ENCODE measurements at places on chromosomes 1 and 21. TPM values are rescaled to one million over a fixed set of nuclear protein-coding genes. Genes with fewer than 3 reads are reported as not detected.

DNA sequence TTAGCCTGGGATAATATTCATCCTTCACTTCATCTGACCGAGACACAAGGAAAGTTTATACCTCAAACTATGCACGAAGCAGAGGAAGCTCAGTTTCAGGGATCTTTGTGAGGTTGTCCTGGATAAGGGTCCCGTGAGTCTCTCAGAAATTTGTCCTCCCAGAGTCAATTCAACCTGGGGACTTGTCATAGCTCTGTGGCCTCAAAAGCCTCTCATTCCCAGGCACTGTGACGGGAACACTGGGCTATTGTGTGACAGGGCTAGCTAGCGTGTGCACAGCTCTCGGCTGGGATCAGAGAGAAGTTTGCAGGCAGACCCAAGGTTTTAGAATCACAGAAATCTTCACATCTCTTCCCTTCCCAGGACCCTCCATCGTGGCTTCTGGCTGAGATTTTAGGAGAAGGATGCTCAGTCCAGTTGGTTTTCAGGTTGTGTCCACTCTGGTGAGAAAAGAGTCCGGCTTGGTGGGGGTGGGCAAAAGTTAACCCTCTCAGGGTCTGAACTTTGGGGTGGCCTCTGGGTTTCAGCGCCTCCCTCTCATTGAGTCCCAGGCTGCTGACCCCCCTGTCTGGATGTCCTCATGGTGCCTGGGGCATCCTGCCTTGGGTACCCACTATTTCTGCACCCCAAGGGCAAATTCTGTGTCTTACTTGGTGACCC, 20.4 kb upstream of the LBR start:
- DNase-seq = no peak

GRCh38 chr1:203589595-203589994, 37.0 kb upstream of the ATP2B4 start:
- no peak for DNase-seq

DNA sequence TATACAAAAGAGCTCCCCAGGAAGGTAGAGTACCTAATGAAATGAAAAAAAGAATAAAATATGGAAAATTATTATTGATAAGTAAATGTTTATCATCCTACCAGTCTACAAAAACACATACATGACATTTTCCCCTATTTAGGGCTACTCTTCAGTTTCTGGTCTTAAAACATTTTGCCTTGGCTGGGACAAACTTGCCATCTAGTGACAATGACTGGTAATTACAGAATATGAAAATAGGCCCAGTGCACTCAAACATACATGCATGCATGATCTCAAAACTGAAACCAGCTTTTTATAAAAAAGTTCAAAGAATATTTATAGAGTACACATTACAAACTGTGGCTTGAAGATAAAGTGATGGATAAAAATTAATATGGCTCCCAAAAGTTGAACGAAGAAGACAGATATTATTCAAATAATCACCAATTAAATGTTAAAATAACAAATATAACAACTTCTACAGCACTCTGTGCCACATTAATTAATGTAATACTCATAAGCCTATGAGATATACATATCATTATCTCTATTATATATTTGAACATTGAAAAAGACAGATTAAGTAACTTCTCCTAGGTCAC, 10.5 kb upstream of the RNPC3 start:
- DNase-seq = no peak

GRCh38 chr1:156999596-157000320, 45.8 kb downstream of the ARHGEF11 start:
- DNase-seq = no peak

DNA sequence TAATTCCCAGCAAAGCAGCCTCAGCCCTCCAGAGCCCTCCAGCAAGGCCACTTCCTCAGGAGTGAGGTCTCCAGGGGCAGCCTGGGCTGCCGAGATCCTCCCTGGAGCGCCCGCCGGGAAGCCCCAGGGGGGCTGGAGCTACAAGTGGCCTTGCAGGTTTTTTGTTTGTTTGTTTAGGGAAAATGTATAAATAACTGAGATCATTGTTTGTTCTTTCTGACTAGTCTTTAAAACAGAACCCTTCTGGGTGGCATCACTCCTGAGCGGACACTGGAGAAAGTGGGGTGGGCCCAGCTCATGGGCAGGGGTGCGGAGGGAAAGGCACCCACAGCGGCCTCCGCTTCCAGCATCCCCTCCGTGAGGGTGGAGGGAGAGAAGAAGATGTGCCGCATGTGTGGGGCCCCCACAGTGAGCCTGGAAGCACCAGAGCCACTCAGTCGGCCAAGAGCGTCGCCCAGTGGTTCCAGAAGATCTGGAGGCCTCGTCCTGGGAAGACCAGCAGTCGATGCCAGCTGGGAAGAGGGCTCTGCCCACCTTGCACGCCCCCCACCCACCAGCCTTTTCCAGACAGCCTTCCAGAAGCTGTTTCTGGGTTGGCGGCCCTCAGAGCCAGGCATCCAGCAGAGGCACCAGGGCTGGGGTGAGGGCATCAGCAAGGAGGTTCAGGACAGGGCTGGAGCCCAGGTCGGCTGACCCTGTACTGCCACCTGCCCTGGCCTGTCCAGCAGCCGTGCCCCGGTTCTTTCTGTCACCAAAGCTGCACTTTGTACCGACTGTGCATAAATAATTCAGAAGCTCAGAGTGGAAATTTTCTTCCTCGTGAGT, 34.6 kb downstream of the TFF3 start:
- DNase-seq = no peak

DNA sequence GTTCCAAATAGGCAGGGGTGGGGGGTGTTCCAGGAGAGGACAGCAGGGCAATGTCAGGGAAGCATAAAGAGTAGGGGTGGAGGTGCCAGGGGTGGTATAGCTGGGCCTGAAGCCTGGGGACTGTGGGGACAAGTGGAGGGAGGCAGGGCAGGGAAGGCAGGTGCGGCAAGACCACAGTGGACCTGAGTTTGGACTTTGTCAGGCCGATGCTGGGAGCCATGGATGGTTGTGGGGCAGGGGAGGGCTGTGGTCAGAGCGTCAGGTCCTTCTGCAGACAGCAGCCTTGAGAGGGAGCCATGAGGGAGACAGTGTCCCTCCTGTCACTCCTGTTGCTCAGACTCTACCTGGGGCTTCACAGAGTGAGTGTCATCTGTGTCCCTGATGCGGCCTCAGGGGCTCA, 320.3 kb downstream of the PTPRU start:
- no peak for DNase-seq

- no peak for DNase-seq
These were observed 1.3 kb upstream of the PARK7 start for GRCh38 chr1:7960165-7960564.

DNA sequence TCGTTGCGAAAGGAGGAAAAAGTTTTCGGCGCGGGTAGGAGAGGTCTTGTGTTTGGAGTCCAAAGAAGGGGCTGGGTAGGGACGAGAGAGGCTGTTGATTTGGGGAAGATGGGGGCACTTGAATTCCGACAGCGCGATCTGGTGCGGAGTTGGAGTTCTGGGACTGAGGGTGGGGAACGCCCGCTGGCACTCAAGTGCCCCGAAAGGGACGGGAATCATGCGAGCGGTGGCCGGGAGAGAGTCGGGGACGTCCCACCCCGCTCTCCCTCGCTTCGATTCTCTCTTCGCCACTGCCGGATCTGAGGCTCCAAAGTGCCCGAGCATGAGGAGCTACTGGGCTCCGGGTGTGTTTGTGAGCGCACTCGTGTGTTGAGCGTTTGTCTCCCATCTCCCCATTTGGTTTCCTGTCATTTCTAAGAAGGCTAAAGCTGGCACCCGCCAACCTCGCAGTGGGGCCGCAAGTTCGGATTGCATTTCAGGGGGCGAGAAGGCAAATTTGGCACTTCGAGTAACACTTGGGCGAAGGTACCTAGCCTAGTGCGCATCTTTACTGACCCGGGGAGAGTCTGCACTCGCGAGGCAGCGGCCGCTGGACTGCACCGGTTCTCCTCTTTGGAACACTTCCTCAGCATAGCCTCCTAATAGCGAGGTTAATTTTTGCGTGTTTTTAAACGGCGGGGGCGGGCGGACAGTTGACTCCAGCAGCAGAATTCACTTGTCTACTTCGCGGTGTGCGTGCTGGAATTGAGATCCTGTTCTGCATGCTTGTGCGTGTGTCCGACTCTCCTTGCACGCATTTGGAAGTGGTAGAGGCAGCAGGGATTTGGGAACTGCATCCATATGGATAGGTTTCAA, 1.2 kb downstream of the CHRM3 start:
- peak; percentile 49 for DNase-seq

GRCh38 chr1:61452176-61453035, 272.5 kb downstream of the TM2D1 start:
- DNase-seq = no peak

DNA sequence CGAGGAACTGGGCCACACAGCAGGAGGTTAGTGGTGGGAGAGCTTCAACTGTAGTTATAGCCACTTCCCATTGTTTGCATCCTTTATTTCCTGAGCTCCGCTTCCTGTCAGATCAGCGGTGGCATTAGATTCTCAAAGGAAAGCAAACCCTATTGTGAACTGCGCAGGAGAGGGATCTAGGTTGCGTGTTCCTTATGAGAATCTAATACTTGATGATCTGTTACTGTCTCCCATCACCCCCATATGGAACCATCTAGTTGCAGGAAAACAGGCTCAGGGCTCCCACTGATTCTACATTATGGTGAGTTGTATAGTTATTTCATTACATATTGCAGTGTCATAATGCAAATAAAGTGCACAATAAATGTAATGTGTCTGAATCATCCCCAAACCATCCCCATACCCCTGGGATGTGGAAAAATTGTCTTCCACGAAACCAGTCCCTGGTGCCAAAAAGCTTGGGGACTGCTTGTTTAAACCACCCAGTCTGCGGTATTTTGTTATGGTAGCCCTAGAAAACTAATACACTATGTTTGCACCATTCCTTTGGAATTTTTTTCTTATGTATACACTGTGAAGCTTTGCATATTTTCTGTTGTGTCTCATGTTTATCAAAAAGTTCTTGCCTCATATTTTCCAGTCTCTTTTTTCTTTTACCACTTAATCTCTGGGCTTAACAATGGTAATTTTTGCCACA, 136.6 kb upstream of the IVNS1ABP start:
- DNase-seq = no peak

GRCh38 chr1:179217943-179218507, 11.5 kb downstream of the ABL2 start:
- no peak for DNase-seq

DNA sequence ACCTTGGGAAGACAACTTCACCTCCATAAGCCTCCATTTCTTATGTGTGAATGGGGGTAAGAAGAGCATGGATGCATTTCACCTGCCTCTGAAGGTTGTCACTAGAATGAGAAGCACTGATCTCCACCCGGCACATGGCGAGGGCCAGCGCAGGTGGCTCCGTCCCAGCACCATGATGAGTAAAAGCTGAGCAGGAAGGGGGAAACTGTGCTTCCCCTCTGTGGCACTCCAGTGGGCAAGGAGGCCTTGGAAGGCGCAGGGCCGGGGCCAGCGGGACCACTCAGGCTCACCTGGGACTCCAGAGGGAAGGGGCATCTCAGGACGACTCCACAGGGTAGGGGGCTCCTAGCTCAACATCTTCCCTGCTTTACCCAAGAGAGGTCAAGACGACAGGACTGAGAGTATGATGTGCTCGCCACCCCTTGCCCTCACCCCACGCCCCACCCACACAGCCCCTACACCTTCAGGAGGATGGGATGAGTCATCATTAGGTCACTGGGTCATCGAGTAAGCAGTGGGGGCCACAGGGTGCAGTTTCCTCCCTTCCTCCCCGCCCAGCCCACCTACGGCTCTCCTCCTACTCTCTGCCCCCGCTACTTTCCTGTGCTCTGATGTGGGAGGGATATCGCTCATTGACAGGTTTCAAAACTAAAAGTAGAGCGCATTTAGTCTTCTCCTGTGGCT, 112.1 kb downstream of the HIVEP3 start:
- no peak for DNase-seq

DNA sequence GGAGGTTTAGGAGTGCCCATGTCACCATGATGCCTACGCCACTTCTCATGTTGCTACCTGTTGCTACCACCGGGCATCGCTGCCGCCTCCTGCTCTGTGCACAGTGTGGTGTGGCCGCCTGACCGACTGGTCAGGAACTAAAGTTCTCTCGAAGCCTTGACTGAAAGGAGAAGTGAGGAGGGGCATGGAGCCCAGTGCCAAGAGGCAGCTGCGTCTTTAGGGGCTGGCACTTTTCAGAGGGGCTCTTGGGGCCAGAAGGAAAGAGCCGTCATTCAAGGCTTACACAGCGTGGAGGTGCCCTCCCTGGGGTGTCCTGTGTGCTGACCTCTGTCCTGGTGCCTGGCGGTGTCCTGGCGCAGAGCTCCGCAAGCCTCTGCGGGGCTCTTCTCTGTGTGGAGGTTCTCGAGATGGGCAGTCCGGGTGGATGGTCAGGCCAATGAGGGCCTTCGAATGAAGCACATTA, 57.2 kb downstream of the ADARB1 start:
- no peak for DNase-seq

DNA sequence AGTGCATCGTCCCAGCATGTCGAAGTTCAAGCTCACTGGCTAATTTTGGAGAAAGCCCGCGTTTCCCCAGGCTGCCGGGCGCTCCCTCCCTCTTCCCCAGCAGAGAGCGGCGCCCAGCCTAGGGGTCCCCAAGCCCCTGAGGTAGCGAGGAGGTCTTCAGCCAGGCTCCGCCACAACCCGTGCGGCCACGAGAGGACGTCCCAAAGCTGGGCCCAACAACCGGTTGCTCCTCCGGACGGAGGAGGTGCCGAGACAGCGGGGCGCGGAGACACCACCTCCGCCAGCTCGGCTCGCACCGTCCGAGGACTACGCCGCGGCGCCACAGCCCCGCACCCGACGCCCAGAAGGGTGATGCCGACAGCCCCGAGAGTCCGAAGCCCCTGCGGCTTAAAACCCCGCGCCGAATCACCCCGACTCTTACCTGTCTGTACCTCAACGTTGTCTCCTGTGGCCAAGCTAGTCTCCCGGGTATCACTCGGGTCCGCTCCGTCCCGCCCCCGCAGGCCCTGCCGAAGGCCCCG, at the start of gene DENND2C:
DENND2C (minus strand) TSS at position 488 of the 521 bp plus-strand sequence. CDS start 44,065 bp downstream, outside the sequence.
- no peak for DNase-seq

- peak; percentile 65 for DNase-seq
These were observed 5.6 kb downstream of the ARHGEF16 start for GRCh38 chr1:3459940-3460671.

DNA sequence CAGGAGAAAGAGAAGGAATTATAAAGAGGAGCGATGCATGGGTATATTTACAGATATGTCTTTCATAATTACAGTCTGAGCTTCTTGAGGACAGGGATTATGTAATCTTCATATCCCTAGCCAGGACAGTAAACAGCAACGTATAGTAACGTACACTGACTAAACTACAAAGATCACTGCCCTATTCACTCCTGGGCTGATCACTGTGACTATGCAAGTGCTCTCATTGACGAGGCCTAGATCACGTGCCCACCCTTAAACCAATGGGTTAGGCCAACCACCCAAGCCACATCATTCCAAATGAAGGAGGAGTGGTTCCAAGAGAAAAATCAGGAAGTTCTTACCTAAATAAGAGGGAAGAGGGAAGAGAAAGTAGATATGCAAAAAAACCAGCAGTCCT, 18.5 kb downstream of the PIK3R3 start:
- DNase-seq = no peak

The LRRC38 gene
- total RNA-seq = 0.38 TPM

The AKR7A3 gene
- total RNA-seq = not detected

The C1QB gene
- total RNA-seq = 165 TPM

The EEIG2 gene
- total RNA-seq = 5.5 TPM

The KPNA6 gene
- 70.3 TPM for total RNA-seq

The FCGR3A gene
- 31.4 TPM for total RNA-seq

The SLC35F3 gene
- total RNA-seq = not detected

The IFNLR1 gene
- total RNA-seq = 2.8 TPM
